ENCODE measurements at places on chromosomes 5 and 9.

GRCh38 chr5:38590838-38591522 is 34.5 kb upstream of the LIFR start:
- DNase-seq = no peak

DNA sequence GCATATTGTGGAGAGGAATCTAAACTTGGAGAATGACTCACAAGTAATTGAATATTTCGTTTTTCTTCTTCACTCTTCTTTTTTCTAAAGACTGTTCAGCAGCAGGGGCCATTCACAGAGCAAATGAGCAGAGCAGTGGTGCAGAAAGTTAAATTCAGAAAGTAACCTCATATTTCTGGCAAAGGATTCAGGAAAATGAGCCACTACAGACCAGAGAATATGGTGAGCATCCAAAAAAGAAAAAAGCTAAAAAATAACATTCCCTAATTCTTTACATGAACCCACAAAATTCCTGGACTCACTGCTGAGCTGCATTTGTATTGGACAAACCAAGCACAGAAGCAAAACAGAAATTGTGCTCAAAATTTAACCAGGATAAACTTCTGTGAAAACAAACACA is 1486.8 kb upstream of the C9orf72 start:
- DNase-seq = no peak

GRCh38 chr5:140351609-140352334 is 5.4 kb upstream of the HBEGF start:
- no peak for DNase-seq

GRCh38 chr9:98365227-98365669 is 109.8 kb upstream of the TBC1D2 start:
- no peak for DNase-seq

- DNase-seq = no peak
These were observed 72.5 kb downstream of the ACTL7B start for GRCh38 chr9:108783326-108783725.
